ENCODE measurements at places on chromosomes 5 and 9. TPM values are rescaled to one million over a fixed set of nuclear protein-coding genes. Genes with fewer than 3 reads are reported as not detected.
A peak's percentile ranks its signal among the peaks of the same experiment; 100 is the strongest.

Gene NSUN2
- total RNA-seq, result 62.1 TPM

DNA sequence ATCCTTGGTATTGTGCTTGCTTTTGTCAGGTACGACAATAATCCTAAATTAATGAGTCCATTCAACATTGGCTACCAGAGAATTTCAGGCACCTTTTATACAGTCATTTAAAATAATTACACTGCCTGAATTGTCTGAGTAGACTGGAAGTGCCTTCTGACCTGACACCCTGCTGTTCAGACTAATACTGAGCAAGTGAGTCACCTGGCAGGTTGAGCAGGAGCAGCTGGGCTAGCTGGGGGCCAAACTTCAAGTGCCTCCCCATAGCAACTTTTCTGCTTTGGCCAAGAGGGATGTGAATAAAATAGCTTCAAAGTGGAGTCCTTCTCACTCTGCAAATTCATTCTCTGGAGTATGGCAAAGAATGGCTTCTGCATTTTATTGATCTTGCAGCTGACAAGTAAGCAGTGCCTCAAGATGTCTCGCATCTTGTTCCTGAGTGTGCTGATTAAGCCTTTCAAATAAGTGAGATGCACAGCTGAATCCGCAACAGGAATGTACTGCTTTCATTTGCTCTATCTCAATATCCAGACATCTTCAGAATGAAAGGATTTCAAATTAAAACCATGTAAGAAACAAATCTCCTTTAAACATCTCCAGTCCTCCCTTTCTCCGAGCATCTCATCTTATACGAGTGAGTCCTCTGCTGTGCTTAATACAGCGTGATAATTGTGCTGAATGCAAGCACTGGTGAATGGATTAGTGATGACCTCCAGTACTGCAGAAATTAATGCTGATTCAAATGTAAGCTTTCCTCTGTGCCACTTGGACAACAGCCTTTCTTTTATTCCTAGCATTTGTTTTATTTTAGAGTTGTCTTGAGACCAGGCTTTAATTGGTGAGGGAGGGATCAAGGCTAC lies 271.2 kb downstream of the EDIL3 start:
- H3K27me3 ChIP-seq, result no peaks in the 10 kb centered on the region
- no peaks in the 10 kb centered on the region for H3K4me1 ChIP-seq
- no peak for DNase-seq
- H3K36me3 ChIP-seq, result no peaks in the 10 kb centered on the region
- no peak overlapping the region for H3K4me3 ChIP-seq

Gene ETF1
- total RNA-seq, result 57.0 TPM

- H3K36me3 ChIP-seq, result no peaks in the 10 kb centered on the region
- no peaks in the 10 kb centered on the region for H3K27me3 ChIP-seq
- H3K4me1 ChIP-seq, result no peaks in the 10 kb centered on the region
- H3K27ac ChIP-seq, result peak overlapping the region; percentile 31
These were observed 182.0 kb downstream of the LURAP1L start for GRCh38 chr9:12956805-12957204.

Gene HABP4
- 11.3 TPM for total RNA-seq
